Right atrium auricular region (tissue), 2 donors: ENCODE measurements at places on chromosomes 6 and 20. TPM values are rescaled to one million over a fixed set of nuclear protein-coding genes. Genes with fewer than 3 reads are reported as not detected.

DNA sequence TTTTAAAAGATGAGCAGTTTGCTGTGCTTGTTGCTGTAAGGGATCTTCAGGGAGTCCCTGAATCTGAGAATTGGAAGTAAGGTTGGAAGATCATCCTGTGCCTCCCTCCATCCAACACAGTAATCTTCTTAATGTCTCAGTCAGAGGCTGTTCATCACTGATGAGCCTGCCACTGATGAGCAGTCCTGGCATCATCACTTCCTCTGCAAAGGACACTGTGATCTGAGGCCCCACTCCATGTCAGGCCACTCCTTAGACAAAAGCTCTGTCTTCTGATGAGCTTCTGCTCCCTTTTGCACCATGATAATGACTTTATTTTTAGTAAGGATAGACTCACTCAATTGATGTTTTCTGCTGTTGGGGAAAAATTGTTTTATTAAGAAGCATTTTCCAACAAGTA lies 121.0 kb downstream of the UST start:
- no peaks in the 10 kb centered on the region for H3K36me3 ChIP-seq
- no peaks in the 10 kb centered on the region for H3K27me3 ChIP-seq
- H3K4me3 ChIP-seq = no peak overlapping the region
- no peaks in the 10 kb centered on the region for H3K4me1 ChIP-seq
- no peak overlapping the region for H3K27ac ChIP-seq

GRCh38 chr6:142653710-142654420 lies 291.1 kb downstream of the HIVEP2 start:
- H3K4me1 ChIP-seq = no peaks in the 10 kb centered on the region
- DNase-seq = no peak
- H3K27ac ChIP-seq = no peak overlapping the region
- no peak overlapping the region for H3K4me3 ChIP-seq
- no peaks in the 10 kb centered on the region for H3K36me3 ChIP-seq

- peaks cover 17% of the 10 kb centered on the region for H3K36me3 ChIP-seq
- no peaks in the 10 kb centered on the region for H3K27me3 ChIP-seq
- no peak overlapping the region for H3K27ac ChIP-seq
- H3K4me3 ChIP-seq = no peak overlapping the region
- no peaks in the 10 kb centered on the region for H3K4me1 ChIP-seq
Measured at GRCh38 chr6:16295060-16295459, 56.7 kb downstream of the GMPR start.

GRCh38 chr6:125584468-125584939 lies 164.9 kb upstream of the HEY2 start:
- no peaks in the 10 kb centered on the region for H3K4me1 ChIP-seq
- no peak for DNase-seq
- no peak overlapping the region for H3K4me3 ChIP-seq

- no peaks in the 10 kb centered on the region for H3K27me3 ChIP-seq
- DNase-seq = no peak
- H3K27ac ChIP-seq = no peak overlapping the region
Measured at GRCh38 chr6:105676857-105677256, 274.0 kb upstream of the PREP start.

DNA sequence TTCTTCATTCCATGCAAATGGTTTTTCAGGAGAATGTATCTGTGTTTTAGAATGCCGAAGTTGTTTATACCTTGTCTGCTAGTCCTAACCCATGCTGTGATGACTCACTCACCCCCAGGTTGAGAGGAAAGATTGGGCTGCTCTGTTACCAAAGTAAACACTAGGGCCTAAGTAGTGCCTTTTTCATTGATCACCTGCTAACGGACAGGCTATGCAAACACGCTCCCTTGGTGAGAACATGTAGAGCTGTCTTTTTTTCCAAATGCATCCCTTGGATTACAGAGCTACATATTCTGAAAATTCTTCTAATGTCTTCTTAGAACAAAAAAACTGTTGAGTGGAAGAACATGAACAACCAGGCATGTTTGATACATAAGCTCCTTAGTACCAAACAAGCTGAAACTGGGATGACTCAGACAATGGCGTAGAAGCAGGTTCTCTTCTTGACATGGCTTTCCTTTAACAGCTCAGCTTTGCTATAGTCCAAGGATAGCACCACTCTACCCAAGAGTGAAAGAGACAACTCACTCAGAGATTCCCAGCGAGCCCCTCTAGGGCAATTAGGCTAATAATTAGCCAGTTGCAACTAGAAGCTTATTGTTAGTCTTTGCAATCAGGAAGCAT lies 20.5 kb downstream of the PERP start:
- no peaks in the 10 kb centered on the region for H3K4me1 ChIP-seq
- H3K36me3 ChIP-seq = peaks cover 6% of the 10 kb centered on the region
- no peak overlapping the region for H3K27ac ChIP-seq
- H3K4me3 ChIP-seq = no peak overlapping the region

CENPW gene
- total RNA-seq = not detected

OR2H1 gene
- total RNA-seq = not detected

CCN2 gene
- total RNA-seq = 356 TPM

KHDC3L gene
- not detected for total RNA-seq
